ENCODE measurements at places on chromosomes 3 and 15.

DNA sequence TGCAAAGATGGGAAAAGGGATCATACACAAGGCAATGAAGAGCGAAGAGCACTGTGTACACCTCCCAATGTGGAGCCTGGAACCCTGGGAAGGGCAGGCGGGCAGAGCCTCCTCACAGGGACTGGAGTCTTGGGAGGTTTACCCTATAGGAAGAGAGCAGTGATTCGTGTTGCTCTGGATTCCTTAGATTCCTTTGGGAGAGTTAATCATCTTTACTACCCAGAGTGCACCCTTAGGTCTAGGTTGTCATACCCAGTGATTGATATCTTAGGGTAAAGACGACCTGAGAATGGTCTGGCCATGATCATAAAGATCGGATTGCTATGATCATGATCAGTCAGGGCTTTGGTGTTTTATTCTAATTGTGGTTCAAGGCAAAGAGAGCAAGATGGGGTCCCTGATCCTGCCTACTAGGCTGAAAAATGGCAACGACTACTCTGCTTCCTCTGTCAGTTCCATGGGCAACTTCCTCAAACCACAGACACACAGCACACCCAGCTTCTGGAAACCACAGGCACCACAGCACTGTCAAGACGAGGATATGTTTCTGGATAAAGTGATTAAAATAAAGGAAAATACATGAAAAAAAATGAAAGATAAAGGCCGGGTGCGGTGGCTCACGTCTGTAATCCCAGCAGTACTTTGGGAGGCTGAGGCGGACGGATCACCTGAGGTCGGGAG lies 20.4 kb upstream of the MAP6D1 start:
- DNase-seq, result no peak

GRCh38 chr3:35744419-35744818 lies 105.1 kb downstream of the ARPP21 start:
- no peak for DNase-seq

DNA sequence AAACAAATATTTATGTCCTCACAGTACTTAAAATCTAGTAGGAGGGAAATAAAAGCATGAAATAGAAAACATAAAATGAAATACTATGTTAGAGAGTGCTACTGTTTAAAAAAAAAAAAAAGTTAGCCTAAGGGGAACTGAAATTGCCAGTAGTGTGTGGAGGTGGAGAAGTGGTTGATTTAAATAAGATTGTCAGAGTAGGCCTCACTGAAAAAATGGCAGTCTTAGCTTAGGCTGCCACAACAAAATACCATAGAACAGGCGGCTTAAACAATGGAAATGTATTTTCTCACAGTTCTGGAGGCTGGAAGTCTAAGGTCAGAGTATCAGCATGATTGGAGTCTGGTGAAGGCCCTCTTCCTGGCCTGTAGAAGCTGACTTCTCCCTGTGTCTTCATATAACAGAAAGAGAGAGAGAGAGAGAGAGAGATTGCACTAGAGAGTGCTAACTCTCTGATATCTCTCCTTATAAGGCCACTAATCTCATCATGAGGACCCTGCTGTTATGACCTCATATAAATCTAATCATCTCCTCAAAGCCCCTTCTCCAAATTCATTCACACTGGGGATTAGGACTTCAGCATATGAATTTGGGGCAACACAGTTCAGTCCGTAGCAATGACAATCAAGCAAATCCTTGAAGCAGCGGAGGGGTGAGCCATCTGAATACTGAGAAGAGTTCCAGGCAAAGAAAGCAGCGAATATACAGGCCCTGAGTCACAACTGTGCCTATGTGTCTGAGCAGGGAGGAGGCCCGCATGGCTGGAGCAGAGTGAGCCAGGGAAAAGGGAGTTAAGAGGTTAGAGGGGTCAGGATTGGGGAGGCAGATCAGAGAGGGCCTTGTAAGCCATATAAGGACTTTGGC lies 23.6 kb upstream of the LRRC34 start:
- no peak for DNase-seq

DNA sequence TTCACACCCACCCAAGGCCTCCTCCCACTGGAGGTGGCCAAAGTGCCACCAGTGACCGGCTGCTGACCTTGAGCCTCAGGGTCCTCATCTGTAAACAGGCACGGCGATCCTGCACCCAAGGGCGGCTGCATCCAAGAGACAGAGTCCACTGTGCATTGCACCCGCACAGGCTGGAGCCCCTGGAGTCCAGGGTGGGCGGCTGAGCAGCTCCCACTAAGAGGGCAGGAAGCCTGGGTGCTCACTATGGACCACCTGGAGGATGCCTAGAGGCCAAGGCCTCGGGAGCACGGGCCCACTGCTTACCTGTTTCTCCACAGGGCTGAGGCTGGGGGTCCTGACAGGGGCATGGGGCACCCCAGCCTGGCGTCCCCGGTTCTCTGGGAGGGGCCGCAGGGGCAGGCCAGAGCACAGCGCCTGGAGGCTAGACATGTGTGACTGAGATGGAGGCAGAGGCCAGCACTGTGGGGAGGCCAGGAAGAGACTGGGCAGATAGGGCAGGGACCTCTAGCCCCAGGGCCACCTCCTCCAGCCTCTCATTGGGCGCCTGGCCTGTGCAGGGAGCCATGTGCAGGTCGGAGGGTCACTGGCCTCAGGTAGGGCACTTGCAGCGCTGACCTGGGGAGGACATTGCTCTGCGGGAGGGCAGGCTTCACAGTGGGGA lies at the start of gene UROC1:
Gene UROC1, minus strand, starts transcription at position 483 of the 661 bp plus-strand sequence. Its CDS starts 54 bp downstream, at position 429.
- DNase-seq, result no peak

DNA sequence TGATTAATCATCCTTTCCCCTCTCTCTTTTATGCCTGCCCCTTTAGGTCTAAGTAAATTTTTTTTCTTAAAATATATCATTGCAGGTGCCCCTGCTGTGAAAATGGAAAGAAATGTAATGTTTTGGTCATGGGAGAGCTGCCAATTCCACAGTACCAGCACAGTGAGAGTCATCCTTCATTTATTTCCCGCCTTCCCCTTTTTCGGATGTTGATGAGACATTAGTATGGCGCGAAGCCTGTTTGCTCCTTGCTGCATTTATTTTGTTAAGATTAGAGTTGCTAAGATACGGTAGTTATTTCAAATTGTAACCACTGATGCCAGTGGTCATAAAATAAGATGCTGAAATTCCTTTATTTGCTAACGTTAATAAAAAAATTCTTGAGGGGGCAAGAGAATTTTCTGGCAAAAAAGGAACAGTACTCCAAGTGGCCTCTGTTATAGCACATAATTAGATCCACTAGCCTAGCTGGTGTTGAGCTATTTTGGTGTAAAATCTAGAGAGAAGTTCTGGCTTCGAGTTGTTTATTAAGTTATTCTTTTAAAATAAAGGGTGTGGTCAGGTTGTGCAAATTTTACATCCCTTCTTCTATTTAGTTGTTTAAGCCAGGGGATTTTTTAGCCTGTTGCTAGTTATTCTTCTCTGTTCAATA lies 62.8 kb downstream of the MDFIC2 start:
- DNase-seq, result no peak

- DNase-seq, result no peak
Measured at GRCh38 chr15:23578521-23579150, 13.2 kb downstream of the MKRN3 start.

DNA sequence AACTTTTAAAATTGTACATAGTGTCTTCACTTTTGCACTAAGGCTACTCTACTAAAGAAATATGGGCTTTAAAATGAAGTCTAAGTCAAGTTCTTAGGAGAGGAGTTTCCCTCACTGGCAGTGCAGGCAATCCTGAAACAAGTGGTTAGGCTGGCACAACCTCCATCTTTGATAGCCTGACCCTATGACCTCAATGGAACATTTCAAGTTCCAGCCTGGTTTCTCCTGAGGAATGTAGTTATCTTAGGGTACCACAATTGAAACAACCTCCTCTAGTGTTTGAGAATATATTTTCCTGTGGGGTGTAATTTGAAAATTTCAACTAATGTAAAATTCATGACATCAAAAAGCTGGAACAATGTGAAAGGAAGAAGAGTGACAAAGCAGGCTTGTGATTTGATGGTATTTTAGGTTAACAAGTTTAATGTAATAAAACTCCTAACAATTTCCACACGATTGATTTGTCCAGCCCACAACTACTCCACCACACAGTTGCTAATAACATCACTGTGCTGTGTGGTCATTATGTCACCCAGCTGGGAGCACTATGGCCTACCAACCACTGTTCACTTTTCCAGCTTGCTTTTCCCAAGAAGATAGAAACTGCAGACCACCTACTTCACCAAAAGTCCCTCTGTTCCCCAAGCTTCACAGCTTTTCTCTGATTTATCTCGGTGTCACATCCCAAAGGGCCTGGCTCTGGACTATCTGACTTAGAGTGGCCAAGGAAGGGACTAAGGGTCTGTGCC lies 1.8 kb downstream of the WWTR1 start:
- DNase-seq, result no peak

- no peak for DNase-seq
Measured at GRCh38 chr15:35557544-35557943, 11.6 kb upstream of the DPH6 start.

GRCh38 chr3:174581558-174581957 lies 277.6 kb upstream of the NAALADL2 start:
- no peak for DNase-seq

GRCh38 chr15:87604857-87605446 lies 651.6 kb downstream of the NTRK3 start:
- DNase-seq, result no peak

DNA sequence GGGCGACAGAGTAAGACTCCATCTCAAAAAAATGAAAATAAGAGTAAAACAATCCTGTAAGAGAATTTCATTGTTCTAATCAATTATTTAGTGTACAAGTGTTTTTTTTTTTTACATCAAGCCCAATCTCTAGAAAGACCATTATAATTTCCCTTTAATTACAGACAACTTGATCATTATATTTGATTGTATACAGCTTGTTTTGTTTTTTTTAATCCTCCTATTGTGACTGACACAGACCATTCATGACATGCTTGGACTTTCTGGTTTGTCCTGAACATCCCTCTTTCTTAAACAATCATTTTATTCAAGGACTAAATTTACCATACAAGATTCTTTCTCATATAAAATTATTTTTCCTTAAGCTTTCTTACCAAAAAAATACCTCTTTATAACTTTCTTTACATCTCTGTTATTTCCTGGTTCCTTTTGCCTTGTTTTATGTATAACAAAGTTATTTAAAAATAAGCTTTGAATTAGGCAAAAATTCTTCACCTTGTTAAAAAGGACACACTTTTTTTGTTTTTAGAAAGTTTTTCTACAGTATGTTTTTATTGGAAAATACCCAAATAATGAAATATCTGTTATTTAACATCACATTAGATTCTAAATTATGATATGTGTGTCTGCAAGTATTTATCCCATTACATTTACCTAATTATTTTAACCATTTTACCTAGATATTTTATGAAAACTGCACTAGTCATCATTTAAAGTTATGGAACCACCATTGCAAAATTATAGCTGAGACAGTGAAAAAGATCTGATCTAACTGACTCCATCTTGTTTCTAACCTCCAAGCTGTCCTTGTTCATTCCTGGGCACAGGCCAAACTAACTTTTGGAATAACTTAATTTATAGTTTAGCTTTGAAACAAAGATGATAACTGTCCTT lies 26.1 kb upstream of the GFM1 start:
- DNase-seq, result no peak

- DNase-seq, result no peak
Measured at GRCh38 chr15:37002041-37002672, 98.2 kb downstream of the MEIS2 start.

DNA sequence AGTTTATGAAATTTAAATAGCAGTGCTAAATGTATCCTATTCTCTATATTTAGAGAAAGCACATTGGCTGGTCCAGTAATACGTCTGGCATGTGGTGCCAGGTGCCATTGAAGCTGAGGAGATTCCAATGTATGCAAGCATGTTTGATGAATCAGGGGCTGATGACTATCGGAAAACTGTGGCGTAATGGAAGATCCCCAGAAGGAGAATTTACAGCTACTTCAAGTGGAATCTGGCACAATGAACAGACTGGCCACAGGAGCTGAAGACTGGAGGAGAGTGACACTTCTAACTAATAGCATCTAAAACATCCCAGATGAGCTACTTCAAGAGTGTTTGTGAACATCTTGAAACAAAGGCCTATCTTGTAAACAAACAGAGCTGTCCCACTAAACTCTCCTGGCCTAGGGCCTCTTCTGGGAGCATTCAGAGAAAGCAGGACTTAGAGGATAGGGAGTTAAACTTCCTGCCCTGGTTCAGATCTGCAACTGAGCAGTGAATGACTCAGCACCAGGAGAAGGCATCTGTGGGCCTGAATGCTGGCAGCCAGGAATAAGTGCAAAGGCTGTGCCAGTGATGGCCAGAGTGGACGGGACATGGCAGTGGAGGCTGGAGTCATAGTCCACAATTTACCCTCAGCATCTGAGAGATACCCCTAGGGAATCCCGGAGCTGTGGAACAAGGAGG lies 15.2 kb upstream of the ACTC1 start:
- no peak for DNase-seq

DNA sequence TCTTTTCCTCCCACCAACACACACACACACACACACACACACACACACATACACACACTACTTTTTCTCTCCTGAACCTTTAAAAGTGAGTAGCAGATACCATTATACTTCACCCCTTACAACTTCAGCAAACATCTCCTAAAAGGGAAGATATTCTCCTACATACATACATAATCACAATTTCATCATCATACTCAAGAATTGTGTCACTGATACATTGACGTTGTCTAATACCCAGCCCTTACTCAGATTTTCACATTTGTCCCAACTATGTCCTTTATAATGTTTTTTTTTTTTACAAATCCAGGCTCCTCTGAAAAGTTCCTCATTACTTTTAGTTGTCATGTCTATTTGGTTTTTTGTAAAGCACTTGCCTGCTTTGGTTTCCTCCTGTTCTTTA lies 18.5 kb downstream of the ABHD6 start:
- DNase-seq, result no peak

GRCh38 chr3:108378153-108378951 lies 82.0 kb downstream of the HHLA2 start:
- DNase-seq, result no peak

DNA sequence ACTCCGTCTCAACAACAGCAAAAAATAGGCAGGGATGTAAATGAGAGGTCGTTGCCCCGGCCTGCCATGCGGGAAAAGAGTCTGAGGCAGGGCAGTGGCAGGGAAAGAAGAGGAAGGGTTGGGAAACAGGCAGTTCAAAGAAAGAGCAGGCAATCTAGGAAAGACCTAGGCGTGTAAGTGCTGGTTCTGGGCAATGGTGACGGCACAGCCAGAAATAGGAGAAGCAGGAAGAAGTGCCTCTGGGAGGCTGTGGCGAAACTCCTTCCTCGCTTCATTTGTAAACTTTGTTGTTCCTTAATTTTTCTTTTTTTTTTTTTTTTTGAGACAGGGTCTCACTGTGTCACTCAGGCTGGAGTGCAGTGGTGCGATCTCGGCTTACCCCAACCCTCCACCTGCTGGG lies 4.3 kb downstream of the SLC51A start:
- no peak for DNase-seq

DNA sequence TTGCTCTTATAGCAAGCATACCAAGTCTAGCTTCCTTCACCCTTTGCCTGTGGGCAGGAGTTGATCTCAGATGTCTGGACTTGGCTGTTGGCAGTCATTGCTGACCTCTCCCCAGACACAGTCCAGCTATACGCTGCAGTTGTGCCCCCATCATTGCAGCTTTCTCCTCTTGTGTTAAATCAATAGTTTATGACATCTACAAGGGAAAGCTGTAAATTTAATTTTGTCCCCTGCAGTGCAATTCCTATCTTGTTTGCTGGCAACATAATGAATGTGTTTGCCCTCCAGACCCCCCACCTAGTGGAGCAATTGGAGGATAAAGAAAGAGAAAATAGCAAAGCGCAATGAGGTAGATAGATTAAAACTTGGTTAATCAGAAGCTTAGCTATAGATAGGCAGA lies 280.2 kb downstream of the LSAMP start:
- no peak for DNase-seq

GRCh38 chr3:62604298-62604697 lies 230.9 kb upstream of the FEZF2 start:
- no peak for DNase-seq

GRCh38 chr3:159787178-159787574 lies 201.5 kb upstream of the IL12A start:
- DNase-seq, result no peak
